Fibroblast of lung (primary cell): ENCODE measurements at places on chromosomes 5 and 9. TPM values are rescaled to one million over a fixed set of nuclear protein-coding genes. Genes with fewer than 3 reads are reported as not detected.

- peak; percentile 65 for DNase-seq
Observed at GRCh38 chr5:67774267-67774552, 441.3 kb upstream of the PIK3R1 start.

DNA sequence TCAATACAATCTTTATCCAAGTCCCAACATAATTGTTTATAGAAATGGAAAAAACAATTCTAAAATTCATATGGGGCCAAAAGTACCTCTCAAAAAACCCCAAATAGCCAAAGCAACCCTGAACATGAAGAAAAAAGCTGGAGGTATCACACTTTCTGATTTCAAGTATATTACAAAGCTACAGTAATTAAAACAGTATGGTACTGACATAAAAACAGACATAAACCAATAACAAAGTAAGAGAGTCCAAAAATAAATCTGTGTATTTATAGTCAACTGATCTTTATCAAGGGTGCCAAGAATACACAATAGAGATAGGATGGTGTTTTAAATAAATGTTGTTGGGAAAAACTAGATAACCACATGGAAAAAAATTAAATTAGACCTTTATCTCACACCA, 13.6 kb upstream of the GOLPH3 start:
- no peak for DNase-seq

DNA sequence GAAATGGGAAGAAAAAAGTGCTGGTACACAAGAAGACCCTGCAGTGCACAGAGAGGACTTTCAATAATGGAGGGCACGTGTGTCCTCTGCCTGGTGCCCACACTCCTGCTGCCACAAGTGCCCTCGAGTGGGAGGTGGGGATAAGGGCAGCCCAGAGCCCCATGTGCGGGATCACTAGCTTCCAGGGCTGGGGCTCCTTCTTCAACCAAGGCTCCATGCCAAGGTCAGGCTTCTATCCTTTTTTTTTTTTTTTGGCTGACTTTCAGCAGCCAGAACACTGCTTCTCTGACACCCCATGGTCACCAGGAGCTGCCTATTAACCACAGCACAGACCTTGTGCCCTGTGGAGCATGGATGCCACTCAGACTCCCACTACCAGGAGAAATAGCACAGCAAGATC, 7.5 kb downstream of the ACSL6 start:
- DNase-seq, result no peak

GRCh38 chr5:180646289-180646962, 3.0 kb downstream of the FLT4 start:
- no peak for DNase-seq

Gene OR1J2
- 0.26 and 0.33 TPM in 2 replicates for total RNA-seq

Gene SLC26A2
- total RNA-seq, result 11.6 and 15.7 TPM in 2 replicates

Gene HTR4
- not detected in 2 replicates for total RNA-seq
